ENCODE measurements at places on chromosomes 16 and 17. TPM values are rescaled to one million over a fixed set of nuclear protein-coding genes. Genes with fewer than 3 reads are reported as not detected.

DNA sequence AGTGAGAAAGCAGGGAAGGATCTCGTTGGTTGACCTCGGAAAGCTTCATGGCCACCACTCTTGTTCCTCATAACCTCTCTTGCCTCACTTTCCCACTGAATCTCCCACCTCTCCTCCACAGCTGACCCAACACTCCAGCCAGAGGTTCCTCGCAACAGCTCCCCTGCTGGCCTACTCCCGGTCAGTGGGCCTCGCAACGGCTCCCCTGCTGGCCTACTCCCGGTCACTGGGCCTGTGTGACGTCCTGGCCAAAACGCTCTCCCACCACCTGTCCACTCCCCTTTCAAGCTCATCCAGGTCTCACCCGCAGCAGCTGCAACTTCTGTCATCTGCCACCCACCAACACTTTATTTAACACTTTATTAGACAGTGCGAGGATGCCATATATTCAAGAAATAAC, 149.1 kb downstream of the VPS53 start:
- no peak overlapping the region for H3K27ac ChIP-seq
- peaks cover 10% of the 10 kb centered on the region for H3K4me1 ChIP-seq
- no peak overlapping the region for H3K4me3 ChIP-seq
- H3K27me3 ChIP-seq = no peaks in the 10 kb centered on the region
- H3K36me3 ChIP-seq = peaks cover 23% of the 10 kb centered on the region
- DNase-seq = no peak

POLR2A gene
- 185 TPM for total RNA-seq

- peaks cover 14% of the 10 kb centered on the region for H3K27me3 ChIP-seq
- peaks cover 6% of the 10 kb centered on the region for H3K36me3 ChIP-seq
- no peak overlapping the region for H3K27ac ChIP-seq
- no peak for DNase-seq
Observed at GRCh38 chr17:77700165-77700881, 258.2 kb upstream of the TNRC6C start.

SMIM5 gene
- 0.31 TPM for total RNA-seq

GRCh38 chr17:11140043-11140442, 101.0 kb upstream of the SHISA6 start:
- H3K36me3 ChIP-seq = no peaks in the 10 kb centered on the region
- no peak overlapping the region for H3K4me3 ChIP-seq
- H3K27ac ChIP-seq = no peak overlapping the region
- H3K27me3 ChIP-seq = no peaks in the 10 kb centered on the region
- DNase-seq = no peak
- H3K4me1 ChIP-seq = no peaks in the 10 kb centered on the region

GRCh38 chr16:85357323-85357722, 245.1 kb upstream of the CIBAR2 start:
- H3K4me1 ChIP-seq = no peaks in the 10 kb centered on the region
- H3K27me3 ChIP-seq = peaks cover 8% of the 10 kb centered on the region

DNA sequence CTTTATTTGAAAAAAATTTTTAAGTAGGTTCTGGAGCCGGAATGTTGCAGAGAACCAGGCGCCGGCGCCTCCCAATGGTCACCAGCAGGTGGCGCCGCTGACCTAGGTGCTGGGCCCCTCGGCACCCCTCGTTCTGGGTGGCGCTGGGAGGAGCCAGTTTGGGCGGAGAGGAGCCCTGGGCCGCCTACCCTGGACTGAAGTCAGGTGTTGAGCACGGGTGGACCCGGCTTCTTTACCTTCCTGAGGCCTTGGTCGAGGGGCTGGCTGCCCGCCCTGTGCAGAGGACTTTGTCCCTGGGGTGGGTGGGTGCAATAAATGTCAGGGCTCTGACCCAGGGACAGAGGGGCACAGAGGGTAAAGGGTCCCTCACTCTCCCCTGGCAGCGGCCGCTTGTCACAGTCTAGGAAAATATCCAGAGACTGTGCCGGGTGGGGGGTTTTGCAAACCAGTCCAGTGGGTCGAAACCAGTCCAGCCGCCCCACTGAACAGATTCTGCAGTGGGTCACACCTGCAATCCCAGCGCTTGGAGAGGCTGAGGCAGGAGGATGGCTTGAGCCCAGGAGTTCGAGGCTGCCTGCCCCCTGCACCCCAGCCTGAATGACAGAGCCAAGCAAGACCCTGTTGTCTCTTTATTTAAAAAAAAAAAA, 30.1 kb upstream of the TNFRSF13B start:
- no peak overlapping the region for H3K4me3 ChIP-seq
- peaks cover 4% of the 10 kb centered on the region for H3K4me1 ChIP-seq
- H3K27ac ChIP-seq = no peak overlapping the region
- no peaks in the 10 kb centered on the region for H3K27me3 ChIP-seq
- no peaks in the 10 kb centered on the region for H3K36me3 ChIP-seq
- peak; percentile 84 for DNase-seq

DNA sequence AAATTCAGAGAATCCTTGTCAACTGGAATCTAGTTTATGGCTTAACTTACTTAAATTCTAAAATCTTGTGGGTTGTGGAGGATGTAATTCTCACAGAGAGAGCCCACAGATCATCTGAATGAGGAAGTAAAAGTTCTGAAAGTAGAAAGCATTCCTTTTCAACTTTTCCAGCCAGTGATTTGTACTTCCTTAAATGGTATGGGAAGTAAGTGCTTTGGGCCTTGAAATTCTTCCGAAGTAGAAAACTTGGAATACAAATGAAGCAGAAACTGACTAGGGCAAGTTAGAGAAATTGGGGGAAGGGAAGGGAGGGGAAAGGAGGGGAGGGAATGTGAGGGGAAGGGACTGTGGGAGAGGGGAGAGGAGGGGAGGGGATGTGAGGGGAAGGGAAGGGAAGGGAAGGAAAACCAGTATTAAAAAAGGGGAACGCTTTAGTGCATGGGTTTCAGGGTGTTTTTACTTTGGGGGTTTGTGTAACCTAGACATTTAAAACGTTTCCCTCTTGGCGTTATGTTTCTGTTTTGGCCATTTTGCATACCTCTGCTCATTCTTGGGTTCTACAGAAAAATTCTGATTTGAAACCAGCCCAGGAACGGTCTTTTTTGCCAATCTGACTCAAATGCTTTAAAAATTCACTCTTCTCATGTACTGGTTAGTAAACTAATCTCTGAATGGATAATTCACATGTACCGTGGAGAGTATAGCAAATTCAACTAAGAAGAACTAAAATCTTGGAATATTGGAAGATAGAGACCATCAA, 15.5 kb upstream of the SNTB2 start:
- H3K27me3 ChIP-seq = no peaks in the 10 kb centered on the region
- peaks cover 16% of the 10 kb centered on the region for H3K4me1 ChIP-seq
- H3K36me3 ChIP-seq = peaks cover 30% of the 10 kb centered on the region

GRCh38 chr17:30372755-30373154, 6.0 kb upstream of the CPD start:
- H3K27ac ChIP-seq = no peak overlapping the region
- no peaks in the 10 kb centered on the region for H3K36me3 ChIP-seq
- H3K4me1 ChIP-seq = peaks cover 35% of the 10 kb centered on the region
- no peak overlapping the region for H3K4me3 ChIP-seq

- peaks cover 68% of the 10 kb centered on the region for H3K27me3 ChIP-seq
- peak overlapping the region; percentile 39 for H3K4me3 ChIP-seq
- no peak for DNase-seq
- H3K36me3 ChIP-seq = no peaks in the 10 kb centered on the region
Observed at GRCh38 chr17:66966704-66967418, 2.4 kb downstream of the CACNG4 start.

GRCh38 chr17:62191390-62192361, 126.6 kb upstream of the MED13 start:
- peaks cover 2% of the 10 kb centered on the region for H3K27me3 ChIP-seq
- no peak overlapping the region for H3K27ac ChIP-seq
- H3K36me3 ChIP-seq = no peaks in the 10 kb centered on the region
- no peak for DNase-seq
- H3K4me1 ChIP-seq = no peaks in the 10 kb centered on the region

DNA sequence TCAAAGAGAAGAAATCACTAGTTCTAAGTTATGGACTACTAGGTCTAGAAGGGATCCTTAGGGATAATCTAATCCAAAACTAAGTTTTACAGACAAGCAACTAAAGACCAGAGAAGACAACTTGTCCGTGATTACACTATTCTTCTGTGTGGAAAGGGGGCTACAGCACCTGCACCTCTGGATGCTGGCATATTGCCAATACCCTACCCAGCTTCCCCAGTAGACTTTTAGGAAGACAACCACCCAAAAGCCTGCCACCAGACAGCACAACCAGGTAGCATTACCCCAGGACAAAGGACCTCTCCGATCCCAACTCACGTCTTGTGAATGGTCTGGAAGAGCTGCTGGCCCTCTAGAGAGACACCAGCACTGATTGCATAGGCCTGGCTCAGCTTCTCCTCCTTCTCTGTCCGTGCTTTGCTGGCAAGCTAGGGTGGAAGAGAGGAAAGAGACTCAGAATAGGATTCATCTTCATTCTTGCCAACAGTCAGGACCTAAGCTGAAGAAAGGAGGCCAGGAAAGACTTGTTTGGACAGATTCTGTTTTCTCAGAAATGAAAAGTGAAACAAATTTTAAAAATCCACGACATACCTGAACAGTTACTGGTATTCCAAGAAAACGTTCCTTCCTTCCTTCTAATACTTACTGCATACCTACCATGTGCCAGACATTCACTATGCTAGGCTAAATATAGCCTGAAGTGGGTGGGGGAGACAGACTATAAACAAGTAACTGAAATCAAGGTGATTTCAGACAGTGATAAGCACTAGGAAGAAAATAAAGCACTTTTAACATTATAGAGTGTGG, 25.3 kb upstream of the TMEM101 start:
- H3K27ac ChIP-seq = peak overlapping the region; percentile 64
- no peak overlapping the region for H3K4me3 ChIP-seq
- H3K4me1 ChIP-seq = peaks cover 17% of the 10 kb centered on the region
- H3K36me3 ChIP-seq = peaks cover 33% of the 10 kb centered on the region

- H3K36me3 ChIP-seq = no peaks in the 10 kb centered on the region
- H3K4me3 ChIP-seq = no peak overlapping the region
- no peak overlapping the region for H3K27ac ChIP-seq
- no peaks in the 10 kb centered on the region for H3K27me3 ChIP-seq
- H3K4me1 ChIP-seq = no peaks in the 10 kb centered on the region
Observed at GRCh38 chr16:87153326-87153725, 163.9 kb downstream of the C16orf95 start.
